Stimulated activated CD8-positive, alpha-beta memory T cell treated with anti-CD3 and anti-CD28 coated beads, Interleukin-4, amount 100 ng/mL, for 1 hour (primary cell): ENCODE measurements at places on chromosomes 12 and 14.

DNA sequence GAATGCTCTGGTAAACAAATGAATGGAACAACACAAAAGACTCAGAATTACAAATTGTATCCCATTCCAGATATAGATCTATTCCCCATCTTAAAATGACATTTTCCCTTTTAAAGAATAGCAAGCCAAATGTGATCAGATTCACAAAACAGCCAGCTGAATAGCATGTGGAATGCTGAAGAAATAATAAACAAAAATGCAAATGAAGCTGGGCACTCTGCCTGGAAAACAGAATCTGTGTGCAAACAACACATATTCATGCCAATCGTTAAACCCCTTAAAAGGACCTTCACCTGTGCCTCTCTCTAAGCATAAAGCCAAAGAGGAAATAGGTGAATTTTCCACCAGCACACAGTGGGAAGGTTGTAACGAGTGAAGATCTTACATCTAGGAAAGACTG, 67.9 kb upstream of the PDZRN4 start:
- DNase-seq = no peak

DNA sequence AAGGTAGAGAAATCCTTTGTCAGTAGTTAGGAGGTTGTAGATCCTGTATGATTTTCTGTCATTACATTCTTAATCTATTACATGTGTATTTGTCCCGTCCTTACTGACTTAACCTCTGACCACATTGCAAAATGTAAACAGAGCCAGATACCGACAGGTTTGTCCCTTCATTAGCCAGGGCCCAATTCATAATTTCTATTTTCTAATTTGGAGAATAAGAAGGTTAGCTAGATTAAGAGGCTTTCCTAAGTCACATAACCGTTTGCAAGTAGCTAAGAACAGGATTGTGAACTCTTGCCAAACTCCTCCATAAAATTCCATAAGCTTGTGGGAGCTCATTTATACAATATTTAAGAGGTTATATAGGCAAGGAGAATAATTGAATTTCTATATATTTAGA, 352.6 kb downstream of the RAD51B start:
- DNase-seq = no peak

GRCh38 chr12:54411391-54412241, 7.5 kb downstream of the ITGA5 start:
- no peak for DNase-seq

DNA sequence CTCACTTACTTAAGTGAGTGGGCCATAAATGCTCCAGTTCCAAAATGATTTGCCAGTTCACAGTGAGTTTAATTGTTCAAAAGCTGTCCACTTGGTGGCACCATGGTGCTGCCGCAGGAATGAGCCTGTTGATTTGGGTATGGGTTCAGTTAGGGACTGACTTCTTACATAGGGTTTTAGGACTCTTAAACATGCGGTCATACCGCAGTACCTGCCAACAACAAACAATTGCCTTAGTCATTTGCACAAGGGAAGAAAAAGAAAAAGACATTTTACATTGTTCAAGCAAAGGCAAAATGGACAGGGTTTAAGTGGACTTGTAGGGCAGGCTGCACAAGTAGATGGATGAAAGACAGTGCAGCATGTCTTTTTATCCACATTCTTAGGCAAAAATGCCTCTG, 80.0 kb upstream of the DBX2 start:
- DNase-seq = no peak

- no peak for DNase-seq
Observed at GRCh38 chr14:94040247-94040646, 14.1 kb downstream of the OTUB2 start.

GRCh38 chr12:47848853-47849252, 29.1 kb upstream of the HDAC7 start:
- DNase-seq = no peak

DNA sequence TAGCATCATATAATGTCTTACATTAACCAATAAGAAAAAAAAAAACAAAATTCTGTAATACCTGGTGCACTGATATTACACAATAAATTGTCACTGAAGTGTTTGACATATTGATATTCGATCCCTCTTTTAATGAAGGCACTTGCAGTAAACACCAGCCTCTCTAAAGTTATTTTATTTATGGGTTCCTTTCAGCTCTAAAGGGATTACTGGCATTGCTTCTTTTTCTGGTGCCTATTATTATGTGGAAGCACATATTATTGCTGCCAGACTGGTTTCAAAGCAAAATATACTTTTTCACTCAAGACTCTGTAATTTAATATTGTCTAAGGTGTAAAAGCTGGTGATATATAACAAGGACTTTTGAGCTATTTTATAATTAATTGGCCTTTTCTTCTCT, 1090.5 kb downstream of the TRHDE start:
- DNase-seq = no peak

DNA sequence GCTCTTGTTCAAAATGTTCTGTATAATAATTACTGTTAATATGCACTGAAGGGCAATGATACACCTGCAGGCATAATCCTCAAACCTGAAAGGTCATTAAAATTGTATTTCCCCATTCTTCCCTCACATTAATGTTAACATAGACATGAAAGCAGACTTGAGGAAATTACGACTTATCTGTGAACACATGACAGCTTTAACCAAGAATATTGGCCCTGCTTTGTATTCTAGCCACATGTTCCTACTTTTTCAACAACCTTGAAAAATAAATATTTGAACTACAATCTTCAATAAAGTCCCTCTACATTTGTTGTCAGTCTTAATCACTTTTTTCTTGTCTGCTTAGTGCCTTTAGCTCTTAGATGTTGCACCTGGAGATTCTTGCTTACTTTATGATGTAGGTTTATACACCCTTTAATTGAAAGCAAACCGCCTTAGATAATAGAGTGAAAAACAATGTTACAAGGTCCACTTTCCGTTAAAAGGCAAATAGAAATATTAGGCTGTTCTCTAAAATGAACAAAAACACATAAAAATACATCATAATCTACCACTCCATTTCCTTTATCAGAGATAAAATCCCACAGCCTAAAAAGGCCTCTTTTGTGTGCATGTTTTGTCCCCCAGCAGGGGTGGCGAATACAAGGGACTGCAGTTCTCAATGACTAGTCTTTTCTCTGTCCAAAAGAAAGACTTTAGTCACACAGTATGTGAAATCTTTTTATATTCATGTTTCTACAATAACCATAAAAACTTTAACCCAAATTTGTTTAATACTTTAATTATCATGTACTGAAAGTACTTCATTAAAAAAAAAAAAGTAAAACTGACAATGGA, 55.9 kb downstream of the ZFC3H1 start:
- no peak for DNase-seq

GRCh38 chr14:85533023-85533860, 3.3 kb downstream of the FLRT2 start:
- no peak for DNase-seq

GRCh38 chr12:107309020-107309419, 215.7 kb upstream of the CRY1 start:
- DNase-seq = no peak

GRCh38 chr12:95177201-95177768, 40.0 kb downstream of the FGD6 start:
- DNase-seq = no peak

GRCh38 chr14:73462048-73462715, 3.8 kb upstream of the NUMB start:
- no peak for DNase-seq

- no peak for DNase-seq
Observed at GRCh38 chr12:89765959-89766824, 57.6 kb upstream of the ATP2B1 start.

DNA sequence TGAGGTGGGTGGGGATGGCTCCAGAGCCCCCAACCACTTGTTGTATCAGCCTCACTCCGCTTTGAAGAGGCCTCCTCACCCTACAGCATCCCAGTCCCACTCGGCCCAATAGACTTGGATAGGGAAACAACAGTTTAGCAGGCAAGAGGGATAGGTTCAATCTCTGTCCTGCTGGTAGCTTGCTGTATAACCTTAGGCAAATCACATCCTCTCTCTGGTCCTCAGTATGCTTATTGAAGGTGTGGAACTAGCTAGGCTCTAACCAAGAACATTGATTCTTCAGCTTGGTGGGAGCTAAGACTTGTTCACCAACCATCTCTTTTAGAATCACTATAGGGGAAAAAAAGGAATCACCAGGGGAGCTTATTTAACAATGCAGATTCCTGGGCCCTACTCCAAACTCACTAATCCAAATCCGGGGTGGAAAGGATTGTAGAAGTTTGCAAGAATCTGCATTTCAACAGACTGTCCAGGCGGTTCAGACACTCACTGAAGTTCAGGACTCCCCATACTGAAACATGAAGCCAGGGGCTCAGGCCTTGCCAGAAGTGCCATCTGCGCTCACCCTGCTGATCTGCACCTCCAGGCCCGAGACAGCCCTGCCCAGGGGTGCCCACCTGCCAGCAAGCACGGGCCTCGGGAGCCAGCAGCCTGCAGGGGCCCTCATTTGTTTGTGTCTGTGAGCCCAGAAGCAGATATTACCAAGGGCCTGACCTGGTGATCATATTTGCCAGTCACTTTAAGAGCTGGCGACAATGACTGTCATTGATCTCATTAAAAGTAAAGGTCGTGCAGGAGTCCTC, 113.0 kb downstream of the ADCK1 start:
- DNase-seq = no peak

DNA sequence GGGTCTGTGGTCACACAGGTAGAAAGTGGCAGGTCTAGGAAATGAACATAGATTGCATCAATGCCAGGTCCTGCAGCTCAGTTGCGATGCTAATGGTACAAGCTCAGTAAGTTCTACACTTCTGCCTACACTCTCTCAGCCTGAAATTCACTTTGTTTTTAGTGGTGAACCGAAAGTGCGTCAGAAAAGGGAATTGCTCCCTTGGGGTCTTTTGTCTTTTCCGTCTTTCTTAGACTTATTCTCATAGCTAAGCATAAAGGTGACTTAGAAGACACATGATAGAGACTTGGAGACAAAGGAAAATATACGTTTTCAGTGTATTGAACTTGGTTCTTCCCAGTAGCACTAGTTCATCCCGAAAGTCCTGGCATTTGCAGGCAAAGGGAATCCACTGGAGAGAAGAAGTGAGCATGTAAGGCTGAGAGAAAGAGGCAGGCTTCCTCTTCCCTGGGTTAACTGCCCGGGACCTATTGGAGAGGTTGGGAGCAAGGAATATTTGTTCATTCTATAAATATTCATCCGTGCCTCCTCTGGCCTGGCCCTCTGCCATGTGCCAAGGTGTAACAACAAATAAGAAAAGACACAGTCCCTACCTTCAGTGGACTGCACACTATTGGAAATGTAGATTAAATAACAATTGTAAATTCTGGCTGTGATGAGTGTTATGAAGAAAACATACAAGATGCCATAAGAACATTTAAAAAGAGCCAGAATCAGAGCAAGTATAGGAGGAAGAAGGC, 785.8 kb downstream of the MED13L start:
- no peak for DNase-seq

- no peak for DNase-seq
Observed at GRCh38 chr12:29499235-29499634, 1.7 kb upstream of the OVCH1 start.

DNA sequence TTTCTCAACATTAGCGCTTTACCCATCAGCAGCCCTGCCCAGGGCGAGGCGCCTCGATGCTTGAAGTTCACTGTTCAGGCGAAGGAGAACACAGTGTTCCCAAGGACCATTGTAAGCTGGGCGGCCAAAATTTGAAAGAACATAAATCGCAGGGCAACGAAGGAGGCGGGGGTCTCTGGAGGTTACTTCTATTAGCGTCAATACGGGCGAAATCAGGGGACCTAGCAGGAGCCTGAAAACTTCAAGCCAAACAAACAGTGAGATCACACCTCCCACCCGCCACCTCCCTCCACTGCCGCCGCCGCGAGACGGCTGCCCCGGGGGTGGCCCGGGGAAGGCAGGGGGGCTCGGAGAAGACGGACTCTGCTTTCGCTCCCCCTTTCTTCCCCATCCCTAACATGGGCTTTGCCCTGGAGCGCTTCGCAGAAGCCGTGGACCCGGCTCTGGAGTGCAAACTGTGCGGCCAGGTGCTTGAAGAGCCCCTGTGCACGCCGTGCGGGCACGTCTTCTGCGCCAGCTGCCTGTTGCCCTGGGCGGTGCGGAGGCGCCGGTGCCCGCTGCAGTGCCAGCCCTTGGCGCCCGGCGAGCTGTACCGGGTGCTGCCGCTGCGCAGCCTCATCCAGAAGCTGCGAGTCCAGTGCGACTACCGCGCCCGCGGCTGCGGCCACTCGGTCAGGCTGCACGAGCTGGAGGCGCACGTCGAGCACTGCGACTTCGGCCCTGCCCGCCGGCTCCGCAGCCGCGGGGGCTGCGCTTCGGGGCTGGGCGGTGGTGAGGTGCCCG, at the start of gene PDZRN4:
Gene PDZRN4, plus strand, starts transcription at position 263 of the 783 bp plus-strand sequence.
- DNase-seq = no peak

GRCh38 chr12:58412461-58413060, 471.2 kb downstream of the ATP23 start:
- no peak for DNase-seq
